ENCODE measurements at places on chromosomes 5 and 9.

DNA sequence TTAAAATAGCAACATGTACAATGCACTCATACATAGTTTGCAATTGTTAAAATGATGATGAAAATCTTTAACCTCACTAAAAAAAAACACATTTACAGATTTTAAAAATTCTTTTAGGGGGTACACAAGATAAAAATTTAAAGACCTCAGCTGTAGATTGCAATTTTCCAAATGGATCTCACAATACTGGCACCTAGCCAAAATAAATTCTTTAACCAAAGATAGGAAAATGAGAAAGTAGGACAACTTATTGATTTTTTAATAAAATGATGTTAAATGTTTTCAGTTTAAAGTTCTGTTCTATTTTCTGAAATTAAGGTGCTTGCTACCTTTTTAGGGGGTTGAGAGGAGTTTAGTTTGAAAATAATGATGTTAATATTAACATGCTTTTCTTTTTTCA, 90.0 kb downstream of the PCSK1 start:
- no peak for DNase-seq

DNA sequence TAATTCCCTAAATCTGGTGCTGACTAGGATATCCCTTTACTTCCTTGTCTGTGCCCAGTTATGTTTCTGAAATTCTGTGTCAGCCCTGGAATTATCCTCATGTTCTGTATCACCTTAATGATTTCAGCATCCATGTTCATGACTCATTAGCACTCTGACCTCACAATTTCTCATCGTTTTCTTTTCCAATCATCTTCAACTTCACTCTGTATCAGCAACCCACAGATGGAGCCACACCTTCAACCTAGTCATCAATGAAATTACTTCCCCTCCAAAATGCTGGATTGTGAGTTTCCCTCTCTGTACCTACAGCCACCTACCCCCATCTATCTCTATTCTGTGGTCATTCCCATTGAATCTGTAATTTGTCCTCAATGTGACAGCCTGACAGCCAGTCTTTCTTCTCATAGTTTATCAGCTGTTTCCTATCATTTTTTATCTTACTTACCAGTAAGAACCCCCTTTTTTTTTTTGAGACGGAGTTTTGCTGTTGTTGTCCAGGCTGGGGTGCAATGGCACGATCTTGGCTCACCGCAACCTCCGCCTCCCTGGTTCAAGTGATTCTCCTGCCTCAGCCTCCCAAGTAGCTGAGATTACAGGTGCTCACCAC, 3.1 kb upstream of the IL6ST start:
- no peak for DNase-seq

GRCh38 chr5:92309336-92309991, 926.3 kb upstream of the ARRDC3 start:
- DNase-seq: no peak

DNA sequence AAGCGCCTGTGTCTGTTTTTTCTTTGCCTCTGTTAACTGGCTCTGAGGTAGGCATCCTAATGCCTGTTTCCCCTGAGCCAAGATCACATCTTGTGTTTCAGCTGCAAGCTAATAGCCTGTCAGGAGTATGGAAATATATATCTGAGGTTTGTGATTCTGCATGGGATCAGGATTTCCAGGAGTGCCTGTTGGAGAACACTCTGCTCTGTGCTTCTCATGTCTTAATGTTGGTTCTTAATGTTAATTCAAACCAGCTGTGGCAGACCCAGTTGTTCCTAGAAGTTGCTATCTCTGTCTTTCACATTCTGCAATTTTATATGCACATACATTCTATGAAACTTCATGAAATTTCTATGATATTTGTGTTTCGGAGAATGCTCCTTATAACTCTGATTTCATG, 72.1 kb downstream of the PGM5 start:
- DNase-seq: no peak

DNA sequence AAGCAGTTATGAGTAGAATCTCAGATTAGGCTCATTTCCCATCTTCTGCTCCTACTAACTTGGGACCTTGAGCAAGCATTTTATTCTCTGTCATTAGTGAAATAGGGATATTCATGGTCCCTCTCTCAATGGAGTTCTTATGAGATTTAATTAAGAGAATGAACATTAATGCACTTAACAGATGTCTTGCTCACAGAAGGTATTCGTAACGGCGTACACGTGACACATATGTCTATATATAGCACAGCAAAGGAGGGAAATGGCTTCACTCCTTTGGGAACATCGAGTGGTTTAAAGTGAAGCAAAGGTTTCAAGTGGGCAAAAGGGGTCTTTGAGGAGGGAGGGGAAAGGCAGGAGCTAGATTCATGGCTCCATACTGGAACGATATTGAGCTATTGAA, 24.6 kb downstream of the KDM4C start:
- DNase-seq: no peak

DNA sequence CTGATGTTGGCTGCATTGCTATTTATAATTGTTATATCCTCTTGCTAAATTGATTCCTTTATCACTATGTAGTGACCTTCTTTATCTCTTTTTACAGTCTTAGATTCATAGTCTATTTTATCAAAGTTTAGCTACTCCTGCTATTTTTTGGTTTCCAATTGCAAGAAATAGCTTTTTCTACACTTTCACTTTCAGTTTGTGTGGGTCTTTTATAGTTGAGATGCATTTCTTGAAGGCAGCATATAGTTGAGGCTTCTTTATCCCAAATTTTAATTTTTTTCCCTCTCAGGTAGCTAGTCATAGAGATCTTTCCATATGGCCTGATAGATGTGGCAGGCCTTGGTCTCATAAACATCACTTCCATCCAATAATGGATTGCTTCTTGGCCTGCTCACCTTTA, 228.5 kb downstream of the COMMD10 start:
- no peak for DNase-seq

DNA sequence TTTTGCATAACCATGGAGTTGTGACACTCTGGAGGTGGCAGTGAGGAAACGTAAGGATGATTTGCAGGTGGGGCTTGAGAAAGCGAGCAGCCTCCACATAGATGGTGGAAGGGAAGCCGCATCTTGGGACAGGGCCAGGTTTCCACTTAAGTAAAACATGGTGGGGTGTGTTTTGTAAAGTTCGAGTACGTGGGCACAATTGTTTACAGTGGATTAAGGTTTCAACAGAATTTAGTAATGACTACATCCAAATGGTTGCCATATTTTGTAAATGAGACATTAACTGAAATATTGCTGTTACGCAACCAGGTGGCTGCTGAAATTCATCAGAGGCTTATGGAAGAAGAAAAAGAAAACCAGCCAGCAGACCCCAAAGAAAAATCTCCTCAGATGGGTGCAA, 85.4 kb upstream of the IL7R start:
- no peak for DNase-seq

- no peak for DNase-seq
Measured at GRCh38 chr5:6759401-6759800, 46.2 kb downstream of the TENT4A start.

DNA sequence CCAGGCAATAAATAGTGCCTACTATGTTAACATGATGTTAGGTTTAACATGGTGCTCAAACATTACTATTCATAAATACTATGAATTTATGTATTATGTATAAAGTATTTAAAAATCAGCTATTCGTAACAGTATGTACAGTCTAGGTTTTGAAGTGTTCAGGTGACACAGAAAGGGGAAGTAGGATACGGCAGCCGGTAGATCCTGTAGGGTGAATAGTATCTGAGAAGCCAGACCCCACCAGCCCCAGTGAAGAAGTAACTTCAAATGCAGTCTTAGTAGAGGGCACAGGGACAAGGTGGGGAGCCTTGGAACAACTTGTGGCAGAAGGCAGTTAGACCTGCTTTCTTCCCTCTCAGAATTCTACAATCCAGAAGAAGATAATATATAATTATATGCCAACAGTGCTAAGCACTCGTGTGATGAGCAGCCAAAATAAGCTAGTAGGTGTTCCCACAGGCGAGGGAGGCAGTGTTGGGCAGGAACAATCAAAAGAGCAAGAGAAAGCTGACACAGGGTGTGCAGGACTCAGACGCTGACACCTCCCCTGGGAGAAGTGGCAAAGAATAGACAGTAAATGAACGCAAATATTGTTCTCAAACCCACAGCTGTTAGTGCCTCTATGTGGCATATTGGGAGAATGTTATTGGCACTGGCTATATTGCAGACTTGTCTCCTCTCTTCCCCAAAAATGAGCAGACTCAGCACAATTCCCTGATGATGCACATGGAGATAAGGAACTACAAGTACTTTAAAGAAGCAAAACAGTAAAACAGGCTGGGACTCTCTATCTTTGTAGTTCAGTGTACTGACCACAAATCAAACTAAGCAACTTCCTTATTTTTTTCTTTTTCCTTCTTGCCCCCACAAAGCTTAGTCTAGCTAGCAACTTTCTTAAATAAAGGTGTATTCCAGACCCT, 4.6 kb downstream of the ZNF367 start:
- no peak for DNase-seq

- DNase-seq: no peak
Measured at GRCh38 chr5:117690612-117691011, 1116.0 kb upstream of the SEMA6A start.

- no peak for DNase-seq
Measured at GRCh38 chr5:105751908-105752307, 1918.8 kb downstream of the EFNA5 start.

GRCh38 chr5:150750469-150750868, 8.3 kb downstream of the DCTN4 start:
- no peak for DNase-seq

- DNase-seq: no peak
Measured at GRCh38 chr9:90546200-90546599, 96.4 kb downstream of the DIRAS2 start.

DNA sequence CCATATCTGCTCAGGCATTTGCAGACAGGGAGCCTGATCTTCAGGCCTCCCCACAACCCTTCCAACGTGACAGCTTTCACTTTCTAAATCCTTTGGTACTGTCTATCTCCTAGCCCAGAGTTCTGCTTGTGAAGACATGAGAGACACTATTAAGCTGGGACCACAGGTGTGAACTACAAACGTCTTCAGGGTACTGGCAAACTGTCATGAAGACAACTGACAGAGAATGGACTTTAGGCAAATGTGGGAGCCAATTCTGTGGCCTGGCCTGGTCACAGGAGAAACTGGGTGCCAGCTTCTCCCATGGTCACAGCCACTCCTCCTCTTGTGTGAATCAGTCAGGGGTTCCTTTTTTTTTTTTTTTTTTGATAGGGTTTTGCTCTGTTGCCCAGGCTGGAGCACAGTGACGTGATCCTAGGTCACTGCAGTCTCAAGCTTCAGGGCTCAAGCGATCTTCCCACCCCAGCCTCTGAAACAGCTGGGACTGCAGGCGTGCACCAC, 10.4 kb downstream of the TRIM14 start:
- no peak for DNase-seq

DNA sequence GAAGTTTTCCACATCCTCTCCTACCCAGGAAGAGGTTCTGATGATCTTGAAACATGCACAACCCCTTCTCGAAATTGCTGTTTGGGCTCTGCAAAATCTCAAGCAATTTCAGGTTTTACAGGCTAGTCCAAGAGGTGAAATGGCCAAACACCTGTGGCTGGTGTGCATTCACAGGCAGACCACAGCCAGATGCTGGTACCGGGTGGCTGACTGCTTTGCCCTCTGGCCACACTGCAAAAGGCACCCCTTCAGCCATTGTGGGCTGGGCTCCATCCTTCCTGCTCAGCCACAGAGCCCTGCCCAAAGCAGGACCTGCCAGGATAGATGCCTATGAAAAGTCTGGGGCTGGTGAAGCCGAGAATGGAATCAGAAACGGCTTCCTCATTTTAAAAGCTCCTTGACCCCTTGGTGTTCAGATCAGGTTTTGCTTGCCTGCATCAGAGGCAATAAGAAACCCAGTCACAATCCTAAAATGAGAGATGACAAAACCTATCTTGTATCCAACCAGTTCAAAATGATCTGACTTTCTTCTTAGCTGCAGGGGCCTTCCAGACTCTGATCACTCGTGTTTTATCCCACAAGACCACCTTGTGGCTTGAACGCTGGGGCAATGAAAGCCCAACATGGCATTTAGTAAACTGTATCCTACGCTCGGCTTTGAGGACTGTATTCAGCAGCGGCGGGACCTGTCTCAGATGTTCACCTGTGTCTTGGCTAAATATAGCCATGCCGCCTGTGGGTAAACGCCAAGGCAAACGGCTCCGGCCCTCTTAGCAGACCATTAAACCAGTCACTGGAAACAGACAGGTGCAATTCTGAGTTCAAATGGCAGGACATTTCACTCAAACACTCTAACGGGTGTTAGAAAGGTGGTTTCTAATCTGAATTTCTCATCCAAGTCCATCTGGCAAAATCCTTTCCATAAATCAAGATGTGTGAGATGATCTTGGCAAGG, 49.6 kb downstream of the EPB41L4B start:
- DNase-seq: no peak

DNA sequence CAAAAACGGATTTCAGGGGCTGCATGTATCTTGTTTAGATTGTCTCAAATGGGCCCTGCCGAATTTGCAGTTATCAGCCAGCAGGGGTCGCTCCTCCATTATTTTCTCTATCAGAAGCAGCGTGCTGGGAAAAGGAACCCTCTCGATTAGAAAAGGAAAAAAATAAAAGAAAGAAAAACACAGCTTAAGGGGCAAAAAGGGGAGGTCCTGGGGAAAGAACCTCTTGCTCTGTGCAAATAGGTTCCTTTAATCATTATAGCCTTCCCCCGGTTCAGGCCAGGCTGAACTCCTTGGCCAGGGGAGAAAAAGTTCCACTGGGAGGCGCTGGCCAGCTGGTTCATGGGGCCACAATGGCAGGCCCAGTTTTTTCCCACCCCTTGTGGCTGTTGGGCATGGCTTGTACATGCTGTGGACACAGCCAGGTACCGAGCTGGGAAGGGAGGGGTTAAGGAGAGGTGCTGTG, 25.0 kb upstream of the CAPSL start:
- no peak for DNase-seq

DNA sequence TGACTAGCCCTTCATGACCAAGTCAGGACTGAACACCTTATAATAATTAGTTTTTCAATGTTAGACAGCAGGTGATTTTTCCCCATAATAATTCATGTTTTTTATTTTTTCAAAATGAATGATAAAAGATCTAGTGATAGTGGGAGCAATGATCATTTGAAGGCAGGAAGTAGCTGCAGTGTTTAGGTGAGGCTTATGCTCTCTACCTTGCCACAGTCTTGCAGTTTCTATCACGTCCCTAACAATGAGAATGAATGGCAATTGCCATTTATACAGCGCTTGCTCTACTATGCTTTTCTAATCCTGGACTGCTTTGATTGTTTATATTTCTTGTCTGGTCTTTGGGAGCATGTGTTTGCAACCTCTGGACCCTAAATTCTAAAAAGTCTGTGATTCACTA, 367.8 kb upstream of the RIOK2 start:
- no peak for DNase-seq
